NCI-H1694 (cell line): ENCODE measurements at places on chromosomes 6 and 20.

- DNase-seq: no peak
Measured at GRCh38 chr6:106122306-106122918, 36.3 kb downstream of the PRDM1 start.

- no peak for DNase-seq
Measured at GRCh38 chr20:36135159-36135558, 19.4 kb upstream of the EPB41L1 start.

DNA sequence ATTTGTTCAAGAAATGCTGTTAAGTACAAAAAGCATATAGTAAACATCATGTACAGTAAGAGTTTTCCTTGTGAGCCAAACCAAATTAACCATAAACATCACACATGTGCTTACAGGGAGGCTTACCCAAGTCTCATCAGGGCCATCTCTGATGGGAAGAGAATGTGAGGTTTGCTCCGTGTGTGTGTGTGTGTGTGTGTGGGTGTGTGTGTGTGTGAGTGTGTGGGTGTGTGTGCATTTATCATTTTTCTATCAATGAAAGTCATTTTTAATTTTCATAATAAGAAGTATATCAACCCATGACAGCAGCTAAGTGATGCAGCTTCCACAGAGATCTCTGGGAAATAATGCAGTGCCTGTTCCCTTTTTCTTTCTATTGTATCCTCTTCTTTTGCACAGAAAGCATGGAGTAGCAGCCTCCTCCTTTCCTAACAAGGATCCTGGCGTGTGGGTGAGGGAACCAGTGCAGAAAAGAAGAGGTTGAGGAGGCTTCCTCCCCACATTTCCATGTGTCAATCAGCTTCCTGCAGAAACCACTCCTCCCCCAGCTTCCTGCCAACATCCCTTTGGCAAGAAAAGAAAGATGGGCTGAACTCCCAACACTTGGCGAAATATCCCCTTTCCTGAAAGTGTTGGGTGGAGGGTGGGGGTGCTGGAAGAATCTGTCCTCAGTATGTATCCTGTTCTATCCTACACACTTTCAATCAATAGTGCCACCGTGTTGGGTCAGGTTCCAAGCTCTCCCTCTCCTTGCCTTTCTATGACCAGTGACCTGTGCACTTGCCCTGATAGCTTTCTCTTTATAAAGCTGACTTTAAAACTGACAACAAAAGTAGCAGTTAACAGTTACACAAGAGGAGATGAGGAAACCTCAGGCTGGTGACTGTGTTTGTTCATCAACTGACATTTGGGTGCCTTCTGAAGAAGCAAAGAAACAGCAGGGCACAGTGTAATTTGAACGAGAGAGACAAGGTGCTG is 251.8 kb upstream of the CITED2 start:
- DNase-seq: no peak

DNA sequence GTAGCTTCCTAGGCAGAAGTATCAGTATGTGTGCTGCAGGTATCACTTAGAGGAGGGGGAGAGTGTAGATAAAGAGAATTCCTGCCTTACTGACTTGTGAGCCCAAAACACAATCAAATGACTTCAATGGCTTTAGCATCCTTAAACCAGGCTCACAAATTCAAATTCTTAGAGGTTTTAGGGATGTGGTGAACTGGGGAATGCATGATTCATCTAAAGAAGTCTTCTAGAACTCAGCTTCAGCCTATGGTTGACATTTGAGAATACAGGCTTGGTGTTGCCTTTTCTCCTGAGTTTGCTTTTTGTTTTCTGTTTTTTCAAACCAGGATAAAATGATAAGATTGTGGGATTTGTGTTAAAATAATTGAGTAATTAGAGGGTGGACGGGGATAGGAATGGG is 14.4 kb downstream of the SNRPC start:
- DNase-seq: no peak

GRCh38 chr6:16503970-16504415 is 257.3 kb downstream of the ATXN1 start:
- no peak for DNase-seq

DNA sequence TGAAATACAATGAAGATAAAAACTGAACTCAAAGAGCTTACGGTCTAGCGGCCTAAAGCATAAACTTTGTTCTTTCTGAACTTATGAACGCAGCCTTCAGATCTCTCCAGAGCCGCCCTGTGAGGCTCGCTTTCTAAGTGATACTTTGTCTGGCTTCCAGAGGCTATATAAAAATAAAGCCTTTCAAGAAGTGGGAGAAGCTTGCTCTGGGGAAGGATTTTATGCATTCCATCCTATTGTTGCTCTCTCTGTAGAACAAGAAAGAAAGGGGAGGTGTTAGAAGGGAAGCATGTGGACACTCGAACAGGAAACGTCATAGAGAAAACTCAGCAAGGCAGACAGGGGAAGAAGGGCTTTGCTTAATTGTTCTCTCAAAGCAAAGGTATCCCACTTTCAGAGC is 77.0 kb downstream of the TBX18 start:
- no peak for DNase-seq

- DNase-seq: no peak
Measured at GRCh38 chr6:40524797-40525585, 62.2 kb downstream of the LRFN2 start.

DNA sequence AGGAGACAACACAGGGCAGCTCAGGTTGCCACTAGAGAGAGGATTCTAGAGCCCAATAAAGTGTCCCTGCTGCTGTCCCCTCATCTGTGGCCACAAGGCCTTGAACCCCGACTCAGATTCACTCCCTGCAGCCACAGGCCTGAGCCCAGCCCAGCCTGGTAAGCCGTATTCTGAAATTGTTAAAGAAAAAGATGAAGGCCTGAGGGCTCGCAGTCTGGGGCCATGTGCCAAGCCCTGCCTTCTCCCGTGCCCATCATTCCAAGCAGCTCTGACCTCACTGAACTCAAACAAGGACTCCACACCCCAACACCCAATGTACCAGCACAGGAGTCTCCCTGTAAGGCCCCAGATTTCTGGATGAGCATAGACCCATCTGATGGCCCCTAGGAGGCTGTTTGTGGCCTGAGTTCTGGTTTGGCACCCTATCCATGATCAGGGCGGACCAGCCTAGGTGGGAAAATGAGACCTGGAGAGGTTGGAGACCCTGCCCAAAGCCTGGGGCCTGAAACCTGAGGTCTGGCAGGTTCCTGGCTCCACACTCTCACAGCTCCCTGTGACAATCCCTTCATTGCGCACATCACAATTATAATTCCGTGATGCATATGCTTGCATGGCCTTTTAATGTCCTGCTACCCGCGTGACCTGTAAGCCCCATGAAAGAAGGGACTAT is 62.0 kb upstream of the TOP1 start:
- DNase-seq: no peak

GRCh38 chr6:134177753-134178160 is 125.3 kb upstream of the SLC2A12 start:
- DNase-seq: no peak

- DNase-seq: no peak
Measured at GRCh38 chr6:81451787-81452186, 300.7 kb downstream of the TENT5A start.

DNA sequence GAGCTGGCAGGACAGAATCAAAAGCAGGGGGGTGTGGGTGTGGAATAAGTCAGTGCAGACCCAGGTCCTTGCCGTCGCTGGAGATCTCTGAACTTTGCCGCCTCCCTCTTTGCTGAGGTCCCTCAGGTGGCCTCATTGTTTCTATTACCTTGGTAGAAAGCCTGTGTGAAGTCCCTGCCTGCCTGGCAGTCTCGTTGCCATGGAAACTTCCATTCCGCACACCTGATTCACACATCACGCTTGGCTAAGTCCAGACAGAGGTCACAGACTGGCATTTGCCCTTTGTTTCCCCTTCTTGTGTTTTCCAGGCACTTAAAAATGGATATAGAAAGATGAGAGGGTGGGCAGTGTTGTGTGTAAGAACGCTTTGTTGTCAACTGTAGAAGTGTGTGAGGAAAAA is 260.6 kb downstream of the PRL start:
- no peak for DNase-seq

DNA sequence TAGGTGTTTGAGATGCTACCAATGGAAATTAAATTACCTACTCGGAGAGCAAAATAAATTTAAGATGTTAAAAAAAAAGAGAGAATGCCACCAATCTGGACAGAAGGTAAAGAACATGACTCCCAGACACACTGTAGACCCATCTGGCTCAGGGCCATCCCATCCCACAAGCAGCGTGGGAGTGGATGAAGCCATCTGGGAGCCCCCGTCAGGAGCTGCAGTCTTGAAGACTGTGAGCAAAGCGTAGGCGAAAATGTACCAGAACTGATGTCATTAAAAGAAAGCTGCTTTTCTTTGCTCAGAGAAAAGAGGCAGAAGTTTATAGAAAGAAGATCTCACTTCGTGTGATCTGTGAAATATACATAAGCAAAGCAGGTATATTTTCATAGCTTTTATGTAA is 815.7 kb downstream of the QKI start:
- DNase-seq: no peak
